ENCODE measurements at places on chromosomes 3 and 15. TPM values are rescaled to one million over a fixed set of nuclear protein-coding genes. Genes with fewer than 3 reads are reported as not detected.

DNA sequence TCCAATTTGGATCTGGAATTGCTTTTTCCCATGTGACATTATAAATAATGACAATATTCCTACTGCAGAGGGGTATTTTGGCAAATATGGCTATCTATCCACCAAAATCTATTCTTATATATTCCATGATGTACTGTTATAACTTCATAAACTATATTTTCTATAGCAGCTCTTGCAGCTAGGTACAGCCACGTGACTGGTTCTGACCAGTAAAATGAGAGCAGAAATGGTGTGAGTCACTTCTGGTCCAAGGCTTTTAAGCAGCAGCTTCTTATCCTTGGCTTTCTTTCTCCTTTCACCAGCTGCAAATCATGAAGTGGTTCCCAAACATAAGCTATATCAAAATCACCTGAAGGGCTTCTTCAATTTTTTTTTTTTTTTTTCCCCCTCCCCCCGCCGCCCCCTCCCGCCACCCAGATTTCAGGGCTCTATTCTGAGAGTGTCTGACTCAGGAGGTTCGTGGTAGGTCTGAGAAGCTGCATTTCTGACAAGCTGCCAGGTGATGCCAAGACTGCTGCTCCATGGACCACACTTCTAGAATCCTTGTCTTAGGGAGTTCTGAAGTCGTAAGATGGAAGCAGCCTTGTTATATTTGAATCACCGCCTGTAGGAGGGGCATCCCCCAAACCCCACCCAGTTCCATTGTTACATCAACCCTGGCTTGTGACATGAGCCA is 357.5 kb downstream of the CHST2 start:
- DNase-seq: no peak

CHST2 gene
- total RNA-seq: 3.4 TPM

FETUB gene
- 0.79 TPM for total RNA-seq

ZNF80 gene
- not detected for total RNA-seq
